ENCODE measurements at places on chromosomes 2 and 18.

DNA sequence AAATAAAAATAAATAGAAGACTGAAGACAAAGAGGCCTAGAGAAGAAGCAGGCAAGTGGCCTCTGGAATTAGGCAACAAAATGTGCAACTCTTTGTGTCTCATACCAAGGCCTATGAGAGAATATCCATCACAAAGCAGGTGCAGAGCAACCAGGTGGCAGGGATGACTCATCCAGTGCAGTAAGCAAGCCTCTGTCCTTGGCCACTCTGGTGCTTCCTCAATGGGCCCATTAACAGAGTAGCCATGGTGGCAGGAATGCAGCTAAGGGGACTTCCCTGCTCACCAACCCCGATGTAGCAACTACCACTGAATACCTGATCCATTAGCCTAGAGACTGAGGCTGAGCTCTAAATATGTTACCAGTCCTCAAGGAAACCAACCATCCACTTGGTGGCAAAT is 11.0 kb upstream of the EPG5 start:
- DNase-seq: no peak

DNA sequence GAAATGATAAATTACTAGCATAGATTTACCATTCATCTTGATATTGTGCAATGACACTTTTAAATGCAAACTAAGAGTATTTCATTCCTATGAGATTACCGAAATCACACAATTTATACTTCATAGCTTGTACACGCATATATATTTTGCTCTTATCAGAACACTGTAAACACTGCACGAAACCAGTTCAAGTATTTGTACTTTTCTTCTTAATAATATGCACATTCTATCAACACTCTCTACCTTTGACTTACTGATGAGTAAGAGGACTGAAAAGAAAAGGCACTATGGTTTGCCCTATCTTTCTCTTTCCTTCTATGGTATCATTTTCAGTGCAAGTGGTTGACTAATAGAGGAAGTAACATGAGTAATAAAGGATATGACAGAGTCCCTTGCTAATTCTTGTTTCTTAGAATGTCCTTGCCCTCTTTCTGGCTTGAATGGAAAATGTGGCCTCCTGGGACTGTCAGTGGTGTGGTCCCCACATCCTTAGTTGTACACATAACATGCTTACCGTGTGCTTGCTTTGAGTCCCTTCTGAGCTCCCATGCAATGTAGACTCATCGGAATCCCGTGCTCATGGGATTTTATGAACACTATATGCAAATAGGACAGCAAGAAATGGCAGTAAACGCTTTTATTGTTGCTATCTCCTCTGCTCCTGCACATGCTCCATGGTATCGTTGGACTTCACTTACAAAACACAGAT is 363.5 kb upstream of the TNP1 start:
- no peak for DNase-seq

DNA sequence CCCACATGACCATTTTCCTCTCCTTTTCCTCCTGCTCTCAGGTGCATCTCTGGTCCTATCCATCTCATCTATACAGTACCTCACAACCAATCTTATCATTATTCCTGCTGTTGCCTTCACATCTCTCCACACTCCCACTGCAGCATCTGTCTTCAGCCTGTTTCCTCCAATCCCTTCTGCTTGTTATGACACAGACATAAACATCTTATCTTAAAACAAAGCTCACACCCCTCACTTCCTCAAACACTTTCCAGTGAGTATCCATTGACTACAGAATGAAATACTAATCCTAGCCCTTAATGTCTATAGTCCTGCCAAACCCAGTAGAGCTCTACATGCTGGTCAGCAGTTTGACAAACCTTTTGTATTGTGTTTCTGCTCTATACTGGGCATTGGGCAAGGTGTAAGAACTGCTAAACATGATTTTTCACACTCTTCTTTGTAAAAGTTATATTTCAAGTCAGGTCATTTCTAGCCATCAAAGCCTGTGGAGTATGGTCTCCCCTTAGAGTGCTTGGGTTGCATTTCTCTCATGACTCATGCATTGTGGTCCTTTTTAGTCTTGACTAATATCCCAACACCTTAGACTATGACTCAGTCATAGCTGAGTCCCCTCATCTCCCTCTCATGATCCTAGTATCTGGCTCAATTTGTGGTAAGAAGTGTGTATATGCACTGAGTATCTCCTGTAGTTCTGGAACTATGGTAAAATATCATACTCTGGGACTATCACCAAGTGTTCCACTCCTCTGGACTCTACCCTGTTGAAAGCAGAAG is 187.0 kb downstream of the CYRIA start:
- DNase-seq: no peak

DNA sequence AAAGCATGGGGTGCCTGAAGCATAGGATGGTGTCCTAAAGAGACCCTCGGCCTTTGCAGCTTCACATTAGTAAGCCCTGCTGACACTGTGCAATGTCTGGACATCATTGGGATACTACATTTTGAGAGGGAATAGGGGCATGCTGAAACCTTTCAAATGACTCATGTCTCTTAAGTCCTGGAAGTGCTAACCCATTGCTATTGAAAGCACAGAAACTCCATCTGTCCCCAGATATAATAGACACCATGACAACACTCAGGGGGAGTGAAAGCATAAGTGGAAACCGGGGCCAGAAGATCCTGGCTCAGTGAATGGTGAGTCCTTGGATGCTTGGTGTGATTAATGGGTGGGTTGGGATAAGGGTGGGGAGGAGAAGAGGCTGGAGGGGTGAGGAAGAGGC is 595.5 kb upstream of the ID2 start:
- no peak for DNase-seq

GRCh38 chr18:32910694-32911296 is 138.0 kb upstream of the KLHL14 start:
- DNase-seq: no peak

DNA sequence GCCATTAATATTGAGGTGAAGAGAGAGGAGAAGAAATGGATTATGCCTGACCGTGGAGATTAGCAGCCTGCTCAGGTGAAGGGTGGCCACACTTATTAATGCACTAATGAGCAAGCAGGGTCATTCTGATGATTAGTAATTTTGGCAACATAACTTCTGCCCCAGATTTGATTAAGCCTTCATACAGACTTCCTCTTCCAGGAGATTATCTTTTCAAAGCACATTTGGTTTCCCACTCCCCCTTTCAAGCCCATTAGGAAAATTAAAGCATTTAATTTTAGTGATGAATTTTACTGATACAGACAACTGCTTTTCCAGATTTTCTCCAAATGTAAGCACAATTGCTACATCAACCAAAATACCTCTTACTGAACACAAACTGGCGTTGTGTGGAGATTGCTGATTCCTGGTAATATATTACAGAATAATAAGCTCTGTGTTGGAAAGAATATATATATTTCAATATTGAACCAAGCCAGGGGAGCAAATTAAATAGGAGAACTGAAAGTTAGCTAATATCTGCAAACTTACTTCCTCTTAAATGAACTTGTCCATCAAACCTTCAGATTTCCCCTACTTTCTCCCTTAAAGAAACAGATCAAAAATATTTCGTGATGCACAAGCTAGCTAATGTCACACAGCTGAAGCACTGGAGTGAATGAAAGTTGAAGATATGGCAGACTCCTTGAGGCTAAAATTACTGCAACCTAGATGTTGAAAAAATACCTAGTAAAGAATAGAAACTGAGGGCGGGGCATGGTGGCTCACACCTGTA is 140.8 kb downstream of the FAM210A start:
- no peak for DNase-seq

GRCh38 chr2:64119369-64119768 is 24.9 kb downstream of the PELI1 start:
- DNase-seq: no peak

GRCh38 chr2:163259489-163259888 is 420.9 kb upstream of the KCNH7 start:
- no peak for DNase-seq

DNA sequence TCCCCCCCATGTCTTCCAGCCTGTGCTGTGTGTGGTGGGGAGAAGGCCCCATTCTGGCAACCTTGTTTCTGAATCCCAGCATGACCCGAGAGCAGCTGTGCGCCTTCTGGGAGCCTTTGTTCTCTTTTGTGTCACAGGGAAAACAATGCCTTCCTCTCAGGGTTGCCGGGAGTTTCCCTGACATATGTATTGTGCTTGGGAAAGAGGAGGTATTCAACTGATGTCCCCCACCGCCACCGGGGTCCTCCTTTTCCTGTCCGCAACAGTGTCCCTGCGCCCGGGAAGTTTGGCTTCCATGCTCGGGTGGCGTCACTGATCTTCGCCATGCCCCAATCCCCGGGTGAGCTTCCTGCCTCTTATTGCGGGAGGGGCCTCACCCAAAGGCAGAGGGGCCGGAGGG is 77.5 kb upstream of the ASB18 start:
- no peak for DNase-seq

- no peak for DNase-seq
Observed at GRCh38 chr2:215607766-215608165, 171.9 kb upstream of the FN1 start.

GRCh38 chr2:50558182-50558581 is 473.8 kb downstream of the NRXN1 start:
- DNase-seq: no peak

DNA sequence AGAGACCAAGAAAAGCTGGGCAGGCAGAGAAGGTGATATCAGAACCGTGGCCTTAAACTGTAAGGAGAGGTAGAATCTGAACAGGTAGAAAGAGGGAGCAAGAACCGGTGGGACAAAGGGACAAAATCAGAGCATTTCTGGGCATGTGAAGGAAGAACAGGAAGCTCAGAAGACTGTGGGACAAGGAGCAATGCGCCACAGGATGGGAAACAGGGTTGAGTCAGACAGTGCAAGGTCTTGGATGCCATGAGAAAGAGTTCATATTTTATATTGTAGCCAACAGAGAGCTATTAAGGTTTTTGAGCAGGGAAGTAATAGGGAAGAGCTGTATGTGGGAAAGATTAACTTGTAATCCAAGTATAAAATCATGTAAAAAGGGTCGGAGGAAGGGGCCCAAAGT is 106.4 kb upstream of the UGP2 start:
- no peak for DNase-seq

DNA sequence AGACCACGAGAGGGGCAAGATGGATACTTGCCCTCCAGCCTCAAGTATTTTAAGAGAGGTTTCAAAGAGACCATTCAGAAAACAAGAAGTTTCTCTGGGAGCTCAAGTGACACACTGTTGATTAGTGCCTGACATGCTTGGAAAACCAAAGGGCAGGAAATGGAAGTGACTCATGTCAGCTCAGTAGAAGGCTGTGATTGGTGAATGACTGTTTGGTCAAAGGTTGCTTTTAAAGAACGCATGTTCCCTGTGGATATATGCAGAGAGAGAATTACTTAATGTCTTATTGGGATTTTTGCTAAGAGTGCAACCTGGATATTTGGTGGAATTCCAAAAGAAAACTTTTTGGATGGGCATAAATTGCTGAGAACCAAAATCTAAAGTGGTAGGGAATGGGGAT is 549.9 kb downstream of the XIRP2 start:
- no peak for DNase-seq
